ENCODE measurements at places on chromosomes 11 and 22.

GRCh38 chr11:12204506-12204905 lies 94.1 kb downstream of the MICAL2 start:
- DNase-seq = no peak

DNA sequence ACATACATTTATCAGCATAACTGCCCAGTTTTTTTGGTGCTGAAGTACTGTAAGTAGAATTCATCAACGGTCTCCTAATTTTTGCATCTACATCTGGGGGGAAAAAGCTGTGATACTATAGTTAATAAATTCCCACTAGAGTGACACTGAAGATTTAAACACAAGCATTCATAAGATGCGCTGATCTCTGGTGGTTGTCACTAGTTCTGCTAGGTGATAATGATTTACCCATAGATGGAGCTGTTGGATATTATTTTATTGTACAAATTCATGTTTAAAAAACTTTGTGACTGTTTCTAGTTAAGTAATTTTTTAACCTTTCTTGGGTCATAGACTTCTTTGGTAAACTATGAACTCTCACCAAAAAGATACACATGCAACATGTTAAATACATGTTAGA lies 106.6 kb downstream of the EMSY start:
- DNase-seq = no peak

DNA sequence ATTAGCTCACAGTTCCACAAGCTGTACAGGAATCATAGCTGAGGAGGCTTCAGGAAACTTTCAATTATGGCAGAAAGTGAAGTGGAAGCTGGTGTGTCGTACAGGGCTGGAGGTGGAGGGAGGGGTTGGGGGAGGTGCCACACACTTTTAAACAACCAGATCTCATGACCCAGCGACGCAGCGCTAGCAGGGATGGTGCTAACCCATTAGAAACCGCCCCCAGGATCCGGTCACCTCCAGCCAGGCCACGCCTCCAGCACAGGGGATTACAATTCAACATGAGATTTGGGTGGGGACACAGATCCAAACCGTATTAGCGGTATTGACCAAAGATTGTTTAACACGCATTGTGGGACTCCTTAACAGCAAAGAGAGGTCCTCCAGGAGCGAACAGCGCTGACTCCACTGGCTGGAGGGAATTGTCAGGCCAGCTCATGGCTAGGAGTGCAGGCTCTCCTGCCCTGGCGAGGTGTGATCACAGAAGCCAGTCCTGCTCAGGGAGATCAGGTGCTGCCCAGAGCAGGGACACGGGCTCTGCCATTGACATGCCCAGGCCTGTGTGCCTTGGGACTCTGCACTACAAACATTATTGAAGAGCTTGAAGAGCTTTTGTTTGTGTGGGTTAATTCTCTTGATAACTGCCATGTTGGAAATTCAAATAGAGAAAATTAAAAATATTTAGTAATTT lies 215.3 kb downstream of the TBC1D22A start:
- DNase-seq = no peak

DNA sequence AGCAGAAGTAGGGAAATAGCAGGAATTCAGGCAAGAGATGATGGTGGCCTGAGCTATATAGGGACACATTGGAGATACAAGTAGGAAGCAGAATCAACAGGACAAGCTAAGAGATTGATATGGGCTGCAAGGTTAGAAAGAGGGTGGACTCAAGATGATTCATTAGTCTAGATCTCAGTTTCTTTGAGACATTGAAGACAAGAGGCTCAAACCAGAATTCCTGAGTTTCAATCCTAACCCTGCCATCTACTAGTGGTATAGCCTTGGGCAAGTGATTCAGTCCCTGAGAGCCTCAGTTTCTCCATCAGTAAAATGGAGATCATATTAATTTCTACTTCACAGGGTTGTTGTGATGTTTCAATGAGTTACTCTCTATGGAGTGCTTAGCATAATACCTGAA lies 53.1 kb upstream of the NAV2 start:
- DNase-seq = no peak

DNA sequence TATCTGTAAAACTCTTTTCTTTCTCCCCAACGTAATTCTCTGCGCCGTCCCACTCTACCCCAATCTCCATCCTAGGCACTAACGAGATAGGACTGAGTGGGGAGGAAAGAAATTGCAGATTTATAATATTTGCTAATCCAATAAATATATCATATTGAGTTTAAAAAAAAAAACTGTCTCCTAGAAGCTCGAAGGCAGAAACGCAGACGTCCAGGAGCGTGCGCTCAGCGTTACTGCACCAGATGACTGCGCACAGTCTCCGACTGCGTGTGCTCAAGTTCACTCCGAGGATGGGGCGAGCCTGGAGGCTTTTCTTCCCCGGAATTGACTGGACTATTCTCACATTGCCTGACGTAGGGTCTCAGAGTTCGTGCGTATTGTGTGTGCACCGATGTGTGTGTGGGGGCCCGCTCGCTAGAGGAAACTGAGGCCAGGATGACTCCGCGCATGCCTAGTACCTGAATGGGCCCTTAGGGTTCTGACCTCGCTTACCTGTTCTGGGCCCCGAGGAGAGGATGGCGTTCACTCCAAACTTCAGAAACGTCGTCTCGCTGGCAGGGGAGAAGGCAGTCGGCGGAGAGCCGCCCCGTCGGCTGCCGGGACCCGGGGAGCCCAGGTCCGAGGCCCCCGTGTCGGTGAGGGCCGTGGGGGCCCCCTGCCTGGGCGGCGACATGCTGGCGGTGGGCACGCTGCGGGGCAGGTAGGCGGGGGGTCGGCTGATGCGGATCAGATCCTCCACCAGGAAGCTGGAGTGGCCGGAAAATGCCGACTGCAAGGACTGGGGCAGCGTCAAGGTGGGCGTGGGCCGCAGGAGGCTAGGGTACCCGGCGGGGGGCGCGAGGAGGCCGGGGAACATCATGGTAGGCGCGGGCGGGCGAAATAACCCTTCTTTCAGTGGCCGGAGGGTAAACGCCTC lies 551 bp downstream of the DBX1 start:
- no peak for DNase-seq

- no peak for DNase-seq
Measured at GRCh38 chr11:121293288-121293594, 670 bp downstream of the SC5D start.

DNA sequence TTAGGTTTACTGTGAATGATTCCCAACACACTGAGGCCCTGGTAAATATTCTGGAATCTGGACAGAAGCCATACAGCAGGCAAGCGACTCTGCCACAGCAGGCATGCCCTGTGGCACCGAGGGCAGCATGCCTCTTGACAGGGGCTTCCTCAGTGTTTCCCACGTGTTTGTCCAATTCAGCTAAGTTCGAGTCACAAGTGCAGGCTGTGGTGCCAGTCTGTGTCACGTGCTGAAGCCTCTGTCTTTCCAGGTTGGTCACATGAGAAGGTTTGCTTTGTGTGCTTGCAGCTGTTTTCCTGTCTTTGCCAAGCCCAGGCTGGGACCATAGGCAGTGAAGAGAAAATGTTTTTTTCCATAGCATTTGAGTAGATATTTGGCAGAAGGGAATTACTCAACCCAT lies 2.4 kb upstream of the PPFIBP2 start:
- no peak for DNase-seq

- DNase-seq = no peak
Measured at GRCh38 chr22:49727191-49727880, 100.3 kb downstream of the BRD1 start.

DNA sequence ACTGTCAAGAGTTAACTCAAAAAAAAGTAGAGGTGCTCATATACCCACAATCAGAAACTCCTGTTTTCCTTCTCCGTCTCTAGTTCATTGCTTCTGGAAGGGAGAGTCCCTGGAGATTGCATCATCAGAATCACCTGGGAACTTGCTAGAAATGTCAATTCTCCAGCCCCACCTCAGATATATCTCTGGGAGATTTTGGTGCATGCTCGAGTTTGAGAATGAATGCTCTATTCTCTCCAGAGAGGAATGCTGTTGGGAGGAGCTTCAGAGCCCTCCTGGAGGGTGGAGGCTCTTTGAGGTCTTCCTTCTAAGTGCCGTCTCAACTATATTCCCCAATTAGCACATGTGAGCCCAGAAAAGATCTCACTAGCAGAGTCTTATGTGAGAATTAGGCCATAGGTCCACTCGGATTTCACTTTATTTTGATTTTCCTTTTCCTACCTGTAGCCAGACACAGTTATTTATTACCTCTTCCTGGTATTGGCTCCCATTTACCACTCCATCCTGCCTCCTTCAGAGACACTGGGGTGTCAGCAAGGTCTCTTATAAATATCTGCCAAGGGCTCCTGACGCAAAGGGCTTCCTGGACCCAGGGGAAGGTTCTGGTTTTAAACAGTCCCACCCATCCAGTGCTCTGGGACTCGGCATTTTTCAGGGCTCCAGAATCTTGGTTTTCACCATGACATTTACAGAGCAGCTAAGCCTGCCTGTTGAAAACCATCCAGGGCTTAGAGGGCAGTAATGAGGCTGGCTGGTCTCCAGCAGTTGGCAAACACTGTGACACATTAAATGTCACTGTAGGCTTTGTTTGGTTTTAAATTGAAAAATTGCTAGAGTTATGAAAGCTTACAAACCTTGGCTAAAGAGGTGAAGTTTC lies 136.2 kb downstream of the CD44 start:
- DNase-seq = no peak

DNA sequence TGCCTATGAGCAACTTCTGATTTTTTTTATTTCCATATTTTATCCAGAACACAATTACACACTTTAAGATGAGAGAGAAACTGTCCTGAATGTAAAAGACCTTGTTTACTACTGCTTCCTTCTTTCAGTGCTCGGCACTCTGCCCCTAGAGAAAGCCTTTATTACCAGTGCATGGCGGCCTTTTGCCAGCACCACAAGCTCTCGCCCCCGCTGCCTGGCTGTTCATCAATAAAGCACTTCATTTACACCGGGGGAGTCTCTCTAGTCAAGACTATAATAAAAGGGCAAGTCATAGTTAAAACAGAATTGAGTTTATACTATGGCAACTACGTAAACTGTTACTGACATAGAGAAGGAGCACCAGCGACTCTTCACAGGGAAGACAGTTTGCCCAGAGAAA lies 259.5 kb downstream of the CADM1 start:
- no peak for DNase-seq

GRCh38 chr11:13745165-13745564 lies 76.7 kb downstream of the FAR1 start:
- no peak for DNase-seq

GRCh38 chr11:46662366-46662765 lies 38.1 kb downstream of the ARHGAP1 start:
- no peak for DNase-seq

DNA sequence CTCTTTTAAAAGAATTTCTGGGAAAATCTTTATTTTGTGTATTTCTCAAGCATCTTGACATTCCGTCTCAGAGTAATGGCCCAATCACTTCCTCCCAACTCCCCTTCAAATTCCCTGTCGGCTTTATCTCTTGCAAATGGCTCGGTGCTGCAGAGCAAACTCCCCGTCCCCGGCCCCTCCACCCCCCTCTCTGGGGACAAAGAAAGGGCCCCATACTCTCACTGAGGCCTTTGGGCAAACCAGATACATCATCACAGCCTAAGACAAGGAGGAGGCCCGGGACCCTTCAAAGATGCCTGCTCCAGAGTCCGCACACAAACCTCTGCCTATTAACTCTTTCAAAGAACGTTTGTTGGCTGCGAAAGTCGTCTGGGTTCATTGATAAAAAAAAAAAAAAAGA lies 3.9 kb upstream of the SMIM38 start:
- no peak for DNase-seq

GRCh38 chr11:11313426-11313825 lies 39.6 kb downstream of the CSNK2A3 start:
- peak; percentile 59 for DNase-seq

DNA sequence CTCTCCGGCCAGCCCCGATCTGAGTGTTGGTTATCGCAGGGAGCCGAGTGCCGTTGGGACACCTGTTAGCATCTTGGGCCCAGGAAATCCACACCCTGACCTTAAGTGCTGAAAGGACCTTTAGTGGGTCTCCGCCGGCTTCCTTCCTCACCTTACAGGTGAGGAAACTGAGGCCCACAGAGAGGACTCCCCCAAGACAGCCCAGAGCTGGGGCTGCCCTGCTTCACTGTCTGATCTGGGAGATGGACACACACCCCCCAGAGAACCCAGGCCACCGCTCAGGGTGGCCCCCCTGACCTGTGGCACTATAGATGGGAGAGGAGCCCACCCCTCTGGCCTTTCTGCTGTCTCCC lies 73.6 kb downstream of the FBLN1 start:
- DNase-seq = no peak

Measured in AG09309 (cell line).